ENCODE measurements at places on chromosomes 7 and 10.

DNA sequence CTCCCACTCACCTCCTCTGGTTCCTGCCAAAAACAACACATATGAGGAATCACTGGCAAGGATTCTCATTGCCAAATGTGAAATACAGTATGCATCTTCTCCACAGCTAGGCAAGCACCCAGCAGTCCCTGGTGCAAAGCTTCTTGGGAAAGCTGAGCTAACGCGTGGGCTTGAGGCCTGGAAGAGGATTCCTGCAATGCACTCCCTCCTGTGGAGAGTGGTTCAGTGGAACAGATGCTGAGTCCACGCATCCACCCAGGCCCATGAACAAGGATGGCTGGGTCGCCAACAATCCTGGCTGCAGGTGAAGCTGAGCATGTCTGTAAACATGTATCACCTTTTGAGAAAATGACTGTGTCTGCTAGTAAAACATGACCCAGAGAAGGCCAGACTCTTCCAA is 113.2 kb upstream of the CHST15 start:
- no peak for DNase-seq

DNA sequence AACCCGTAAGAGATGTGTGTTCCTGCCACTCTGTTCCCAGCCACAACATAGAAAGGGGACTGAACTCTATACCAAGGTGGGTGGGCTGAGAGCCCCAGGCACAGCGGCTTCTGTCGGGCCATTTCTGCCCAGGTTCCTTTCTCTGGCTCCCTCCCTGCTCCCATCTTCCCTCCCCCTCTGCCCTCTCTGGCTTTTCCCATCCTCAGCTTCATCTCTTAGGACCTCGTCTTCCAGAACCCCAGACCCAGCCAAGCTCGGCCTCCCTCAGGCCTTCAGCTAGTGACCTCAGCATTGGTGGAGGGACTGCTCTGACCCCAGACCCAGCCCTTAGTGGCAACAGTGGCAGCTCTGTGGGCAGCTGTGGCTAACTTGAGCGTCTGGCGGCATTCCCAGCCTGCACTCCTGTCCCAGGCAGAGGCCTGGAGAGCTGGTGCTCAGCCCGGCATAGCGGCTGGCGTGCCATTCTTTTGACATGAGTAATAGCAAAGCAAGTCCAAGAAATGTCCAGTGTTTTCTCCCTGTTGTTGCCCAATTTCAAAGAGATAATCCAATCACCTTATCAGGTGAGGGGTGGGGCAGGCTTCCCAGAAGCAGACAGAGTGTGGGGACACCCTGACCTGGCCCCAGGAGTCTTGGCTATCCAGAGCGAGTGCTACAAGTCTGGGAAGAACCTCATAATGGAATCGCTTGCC is 15.9 kb downstream of the PTPRE start:
- DNase-seq, result peak; percentile 21

DNA sequence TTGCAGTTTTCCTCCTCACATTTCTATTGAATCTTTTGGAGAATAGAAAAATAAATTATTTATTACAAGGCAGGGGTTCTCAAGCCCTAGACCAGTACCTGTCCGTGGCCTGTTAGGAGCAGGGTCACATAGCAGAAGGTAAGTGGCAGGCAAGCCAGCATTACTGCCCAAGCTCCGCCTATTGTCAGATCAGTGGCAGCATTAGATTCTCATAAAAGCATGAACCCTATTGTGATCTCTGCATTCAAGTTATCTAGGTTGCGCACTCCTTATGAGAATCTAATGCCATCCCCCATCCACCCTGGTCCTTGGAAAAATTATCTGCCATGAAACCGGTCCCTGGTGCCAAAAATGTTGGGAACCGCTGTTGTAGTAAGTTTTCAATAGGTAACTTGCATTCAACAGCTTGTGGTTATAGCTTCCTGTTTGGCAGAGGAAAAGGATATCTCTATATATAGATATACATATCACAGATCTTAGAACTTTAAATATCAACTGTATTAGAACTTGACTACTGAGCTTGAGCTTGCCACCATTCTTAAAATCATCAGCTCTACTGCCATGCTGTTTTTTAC is 165.1 kb downstream of the AHR start:
- DNase-seq, result no peak

DNA sequence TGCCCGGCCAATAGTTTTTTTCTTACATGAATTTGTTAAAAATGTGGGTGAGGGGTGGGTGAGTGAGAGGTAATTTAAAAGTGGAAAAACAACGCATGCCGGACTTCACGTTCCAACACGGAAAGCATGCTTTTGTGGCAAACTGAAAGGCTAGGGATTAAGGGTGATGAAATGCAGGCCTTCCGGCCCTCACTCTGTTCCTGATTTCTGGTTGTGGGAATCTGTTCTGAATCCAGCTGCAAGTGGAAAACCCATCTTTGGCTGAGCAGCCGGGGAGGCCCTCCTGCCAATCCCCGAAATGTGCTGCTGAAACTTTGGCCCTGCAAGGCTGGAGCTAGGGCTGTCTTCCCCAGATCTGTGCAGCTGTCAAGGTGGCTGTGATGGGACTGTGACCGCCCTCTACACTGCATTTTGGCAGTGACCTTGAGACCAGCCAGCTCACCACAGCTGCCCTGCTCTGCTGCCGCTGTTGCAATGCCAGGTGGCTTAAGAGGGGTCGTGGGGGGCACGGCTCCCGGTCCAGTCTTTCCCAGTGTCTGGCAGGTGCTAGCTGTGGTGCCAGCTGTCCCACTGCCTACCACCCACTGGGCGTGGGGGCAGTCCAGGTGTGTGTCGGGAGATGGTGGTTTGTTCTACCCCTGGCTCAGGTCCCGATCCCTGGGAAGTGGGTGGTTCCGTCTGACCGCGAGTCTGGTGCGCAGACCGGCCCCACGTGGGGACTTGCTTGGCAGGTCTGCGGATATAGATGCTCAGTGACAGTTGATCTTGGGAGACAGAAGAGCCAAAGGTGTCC is 39.0 kb downstream of the TET1 start:
- no peak for DNase-seq

- peak; percentile 100 for DNase-seq
These were observed 9.3 kb upstream of the TMEM270 start for GRCh38 chr7:73851410-73852338.

DNA sequence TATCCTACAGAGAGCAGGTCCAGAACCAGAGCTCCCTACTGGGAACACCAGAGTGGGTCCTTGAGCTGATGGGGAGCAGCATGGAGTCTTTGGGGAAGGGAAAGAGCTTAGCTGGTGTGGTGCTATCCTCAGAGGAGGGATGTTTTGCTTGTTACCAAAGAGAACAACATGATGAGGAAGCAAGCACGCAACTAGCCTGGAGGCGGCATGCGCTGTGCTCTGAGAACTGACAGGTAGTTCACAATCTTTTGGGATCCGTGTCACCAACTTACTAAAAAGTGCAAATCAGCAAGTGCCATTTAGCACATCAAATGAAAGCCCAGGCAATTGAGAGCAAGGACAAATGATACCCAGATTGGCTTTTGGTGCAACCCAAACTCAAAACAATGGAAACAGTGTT is 257.9 kb downstream of the DPP6 start:
- no peak for DNase-seq

DNA sequence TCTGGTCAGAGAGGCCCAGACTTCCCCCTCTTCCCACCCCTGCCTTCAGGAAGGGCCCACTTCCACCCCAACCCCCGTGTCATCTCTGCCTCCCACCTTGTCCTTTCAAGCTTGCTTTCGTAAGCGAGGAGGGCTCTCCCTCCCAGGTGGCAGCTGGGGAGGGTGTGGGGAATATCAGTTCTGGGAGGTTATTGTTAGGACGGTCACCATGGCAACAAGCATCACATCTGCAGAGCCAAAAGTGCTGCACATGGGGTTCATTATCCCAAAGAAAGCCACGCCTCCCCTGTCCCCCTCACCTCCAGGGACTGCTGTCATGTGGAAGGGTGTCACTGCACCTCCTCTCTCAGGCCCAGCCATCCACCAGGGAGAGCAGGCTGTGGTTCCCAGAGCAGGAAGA is 2.6 kb upstream of the CAMK2B start:
- no peak for DNase-seq

DNA sequence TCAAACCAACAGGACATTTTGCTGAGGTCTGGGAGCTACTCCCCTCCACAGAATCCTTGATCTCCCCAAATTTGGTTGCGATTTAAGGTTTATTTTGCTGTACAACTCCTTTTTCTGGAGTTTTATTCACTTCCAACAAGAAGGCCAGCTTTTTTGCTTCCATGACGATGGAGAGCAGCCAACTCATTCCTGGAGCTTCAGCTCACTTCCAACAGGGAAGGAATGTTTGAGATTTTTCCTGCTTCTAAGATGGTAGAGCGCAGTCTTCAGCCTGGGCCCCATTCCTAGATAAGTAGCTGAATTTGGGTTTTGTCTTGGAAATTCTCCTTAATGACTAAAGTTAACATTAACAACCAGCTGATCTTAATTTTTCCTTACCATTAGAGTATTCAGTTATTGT is 30.9 kb upstream of the CREB3L2 start:
- DNase-seq, result no peak

DNA sequence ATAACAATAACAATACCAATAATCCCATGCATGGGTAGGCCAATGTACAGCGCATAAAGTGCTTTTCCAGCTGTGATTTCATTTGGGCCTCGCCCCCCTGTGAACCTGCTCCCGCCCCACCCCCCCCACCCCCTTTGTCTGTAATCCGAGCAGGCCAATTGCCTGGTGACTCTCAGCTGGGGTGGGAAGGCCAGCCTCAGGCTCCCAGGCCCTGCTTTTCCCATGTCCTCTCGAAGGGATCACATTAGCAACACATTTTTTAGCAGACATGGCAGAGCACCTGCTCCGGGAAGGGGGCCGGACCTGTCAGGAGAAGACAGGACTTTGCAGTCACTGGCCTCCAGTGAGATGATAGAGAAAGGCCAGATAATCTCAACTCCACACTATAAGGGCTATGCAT is 439.3 kb downstream of the RPS24 start:
- DNase-seq, result no peak

Data from HFFc6 (cell line).